ENCODE measurements at places on chromosomes 5 and 9. TPM values are rescaled to one million over a fixed set of nuclear protein-coding genes. Genes with fewer than 3 reads are reported as not detected.

The PRRT1B gene
- not detected for total RNA-seq

The ORM2 gene
- total RNA-seq: not detected

The TLX3 gene
- total RNA-seq: not detected

DNA sequence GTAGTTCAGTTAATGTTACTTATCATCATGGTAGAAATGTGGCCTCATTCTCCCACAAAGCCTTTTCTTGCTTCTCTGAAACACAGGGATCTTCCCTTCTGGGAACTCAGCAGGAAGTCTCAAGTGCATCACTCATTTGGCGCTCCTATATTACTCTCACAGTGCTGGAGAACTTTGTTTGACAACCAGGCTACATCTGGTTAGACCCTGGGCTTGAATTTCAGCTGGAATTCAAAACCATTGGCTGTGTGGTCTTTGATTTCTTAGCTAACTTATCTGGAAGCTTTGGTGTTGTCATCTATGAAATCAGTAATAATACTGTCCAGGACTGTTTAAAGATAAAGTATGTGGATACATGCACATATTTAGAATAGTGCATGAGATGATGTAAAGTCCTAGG is 1777.1 kb downstream of the MAT2B start:
- H3K4me3 ChIP-seq: no peak overlapping the region
- H3K27ac ChIP-seq: no peak overlapping the region

DNA sequence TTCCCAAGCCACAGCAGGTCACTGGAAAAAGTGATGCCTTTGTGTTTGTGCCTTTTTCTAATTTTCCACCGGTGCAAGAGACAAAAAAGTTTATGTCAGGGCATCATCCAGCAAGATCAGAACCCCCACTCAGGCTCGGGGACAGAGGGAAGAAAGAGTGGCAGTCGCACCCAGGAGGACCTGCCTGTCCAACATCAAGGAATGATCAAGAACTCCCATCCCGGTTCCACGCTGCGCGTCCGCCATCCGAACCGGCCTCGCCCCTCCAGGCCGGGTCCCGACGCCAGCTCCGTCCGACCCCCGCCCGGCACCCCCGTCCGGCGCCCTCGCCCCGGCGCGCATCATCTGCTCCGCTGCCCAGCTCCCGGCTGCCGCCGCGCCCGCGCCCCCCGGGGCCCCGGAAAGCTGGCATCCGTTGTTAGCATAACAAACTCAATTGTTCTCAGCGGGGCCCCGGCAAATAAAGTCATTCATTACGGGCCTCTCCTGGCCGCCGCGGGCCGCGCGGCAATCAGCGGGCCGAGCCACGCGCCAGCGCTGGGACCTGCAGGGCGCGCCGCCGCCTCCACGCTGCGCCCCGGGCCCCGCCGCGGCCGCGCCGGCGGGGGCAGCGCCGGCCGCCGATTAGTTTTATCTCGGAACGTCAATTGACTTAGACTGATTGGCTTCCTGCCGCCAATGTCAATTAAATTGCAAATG is 48.1 kb downstream of the PAX5 start:
- no peak for DNase-seq
- peaks cover 66% of the 10 kb centered on the region for H3K27me3 ChIP-seq
- H3K36me3 ChIP-seq: peaks cover 5% of the 10 kb centered on the region
- peak overlapping the region; percentile 42 for H3K4me3 ChIP-seq
- peaks cover 5% of the 10 kb centered on the region for H3K4me1 ChIP-seq

- H3K27me3 ChIP-seq: peaks cover 16% of the 10 kb centered on the region
- DNase-seq: no peak
- no peak overlapping the region for H3K27ac ChIP-seq
- no peaks in the 10 kb centered on the region for H3K4me1 ChIP-seq
- no peak overlapping the region for H3K4me3 ChIP-seq
- no peaks in the 10 kb centered on the region for H3K36me3 ChIP-seq
Observed at GRCh38 chr5:72380492-72381274, 60.5 kb downstream of the PTCD2 start.

DNA sequence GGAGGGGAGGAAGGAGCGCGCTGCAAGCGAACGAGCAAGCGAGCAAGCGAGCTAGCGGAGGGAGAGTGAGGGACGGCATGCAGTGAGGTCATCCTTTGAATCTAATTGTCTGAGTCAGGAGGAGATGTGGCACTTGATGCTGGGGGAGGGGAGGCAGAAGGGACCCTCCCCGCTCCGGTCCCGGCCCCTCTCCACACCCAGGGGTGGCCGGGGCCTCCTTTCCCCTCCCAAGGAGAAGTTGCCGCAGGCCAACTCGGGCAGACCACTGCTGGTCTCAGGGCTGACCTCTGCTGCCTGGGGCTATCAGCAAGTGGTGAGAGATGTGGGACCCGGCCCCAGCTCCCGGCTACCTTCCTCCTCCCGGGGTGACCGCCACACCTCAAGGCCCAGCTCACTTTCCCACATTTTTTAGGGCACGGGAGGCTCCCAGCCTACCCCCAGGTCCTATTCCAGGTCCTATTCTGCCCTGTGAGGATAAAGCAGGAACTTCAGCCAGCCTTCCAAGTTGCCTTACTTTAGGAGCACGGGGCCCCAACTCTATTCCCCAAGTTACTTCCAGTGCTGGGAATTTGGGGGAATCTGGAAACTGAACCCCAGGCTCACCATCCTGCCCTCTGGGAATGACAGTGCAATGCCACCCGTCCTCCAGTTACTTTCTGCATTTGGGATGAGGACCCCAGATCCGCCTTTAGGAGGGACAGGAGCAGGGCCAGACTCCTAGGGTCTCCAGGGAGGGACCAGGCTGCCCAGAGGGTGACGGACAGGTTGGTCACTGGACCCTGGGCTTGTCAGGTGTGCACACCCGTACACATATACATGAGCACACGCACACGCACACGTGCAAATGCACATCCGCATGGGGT is 11.1 kb downstream of the CNTFR start:
- H3K36me3 ChIP-seq: no peaks in the 10 kb centered on the region
- H3K27ac ChIP-seq: no peak overlapping the region
- no peak for DNase-seq
- peaks cover 8% of the 10 kb centered on the region for H3K4me1 ChIP-seq

DNA sequence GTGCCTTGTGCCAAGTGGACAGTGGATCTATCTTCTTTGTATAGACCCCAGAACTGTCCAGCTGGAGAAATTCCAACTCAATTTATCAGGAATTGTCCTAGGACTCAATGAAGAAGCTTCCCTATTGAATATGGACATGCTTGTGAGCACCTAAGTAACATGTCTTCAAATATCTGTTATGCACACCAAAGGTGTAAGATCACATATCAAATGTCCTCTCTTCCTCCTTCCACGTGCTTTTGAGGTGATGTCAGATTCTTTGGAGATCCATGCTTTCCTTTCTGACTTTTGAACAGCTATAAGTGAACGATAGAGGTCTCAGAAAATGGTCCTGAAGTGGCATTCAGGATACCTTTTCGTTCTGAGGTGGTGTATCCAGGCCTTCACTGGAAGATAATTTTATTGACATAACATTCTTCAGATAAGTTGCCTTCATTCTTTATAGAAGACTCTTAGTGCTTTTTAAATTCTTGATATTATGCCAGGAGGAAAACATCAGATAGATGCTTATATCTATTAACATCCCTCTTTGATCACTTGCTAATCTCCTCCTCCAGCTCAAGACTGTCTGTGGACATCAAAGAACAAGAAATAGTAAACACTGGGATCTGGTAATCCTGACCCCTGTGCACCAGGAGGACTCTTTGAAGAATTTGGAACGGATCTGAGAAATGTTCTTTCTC is 246.4 kb downstream of the SMARCA2 start:
- no peaks in the 10 kb centered on the region for H3K4me1 ChIP-seq
- H3K36me3 ChIP-seq: no peaks in the 10 kb centered on the region
- no peak overlapping the region for H3K4me3 ChIP-seq
- H3K27me3 ChIP-seq: peaks cover 7% of the 10 kb centered on the region
- no peak overlapping the region for H3K27ac ChIP-seq

GRCh38 chr9:93305497-93306020 is 121.6 kb downstream of the WNK2 start:
- no peak for DNase-seq
- no peak overlapping the region for H3K27ac ChIP-seq
- H3K4me1 ChIP-seq: peaks cover 6% of the 10 kb centered on the region
- no peak overlapping the region for H3K4me3 ChIP-seq
- H3K27me3 ChIP-seq: peaks cover 6% of the 10 kb centered on the region
- H3K36me3 ChIP-seq: no peaks in the 10 kb centered on the region

- H3K27me3 ChIP-seq: no peaks in the 10 kb centered on the region
- no peak overlapping the region for H3K4me3 ChIP-seq
- H3K4me1 ChIP-seq: no peaks in the 10 kb centered on the region
- DNase-seq: no peak
- no peaks in the 10 kb centered on the region for H3K36me3 ChIP-seq
Observed at GRCh38 chr9:1202512-1203280, 152.5 kb downstream of the DMRT2 start.

GRCh38 chr9:34332076-34332964 is 3.0 kb downstream of the NUDT2 start:
- peak; percentile 71 for DNase-seq
- H3K27ac ChIP-seq: no peak overlapping the region
- H3K36me3 ChIP-seq: peaks cover 6% of the 10 kb centered on the region
- no peaks in the 10 kb centered on the region for H3K27me3 ChIP-seq
- peaks cover 40% of the 10 kb centered on the region for H3K4me1 ChIP-seq

Measured in activated CD4-positive, alpha-beta T cell treated with anti-CD3 and anti-CD28 coated beads, Interleukin-2, amount 10 ng/mL, durations not matched to agents 24 days and 14 days (primary cell).